ENCODE measurements at places on chromosomes 11 and 22.

- no peak for DNase-seq
These were observed 57.5 kb upstream of the PHOX2A start for GRCh38 chr11:72301486-72301885.

GRCh38 chr22:28917747-28918549 lies 34.6 kb downstream of the ZNRF3 start:
- DNase-seq = no peak

- DNase-seq = no peak
These were observed 12.6 kb downstream of the CHST1 start for GRCh38 chr11:45652781-45653180.

GRCh38 chr11:5600374-5600851 lies 4.0 kb downstream of the TRIM6 start:
- DNase-seq = peak; percentile 17

- DNase-seq = no peak
These were observed 2.8 kb downstream of the ARSA start for GRCh38 chr22:50625131-50625567.

DNA sequence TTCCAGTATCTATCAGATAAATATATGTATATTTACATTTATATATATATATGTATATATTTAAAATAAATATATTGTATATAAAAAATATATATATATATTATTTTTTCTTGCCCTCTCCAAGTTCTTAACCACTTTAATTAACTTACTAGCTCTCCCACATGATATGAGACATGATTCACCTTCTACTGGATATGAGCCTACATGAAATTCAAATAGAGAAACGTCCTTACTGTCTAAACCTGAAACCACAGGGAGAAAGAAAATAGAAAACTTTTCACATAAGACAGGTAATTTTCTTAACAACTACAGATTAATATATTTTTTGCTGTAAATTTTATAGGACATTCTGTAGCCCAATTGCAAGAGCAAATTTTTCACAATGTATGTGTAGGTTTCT lies 391.6 kb downstream of the ETS1 start:
- DNase-seq = no peak

- no peak for DNase-seq
These were observed 283.7 kb upstream of the ANO5 start for GRCh38 chr11:21909145-21909544.

DNA sequence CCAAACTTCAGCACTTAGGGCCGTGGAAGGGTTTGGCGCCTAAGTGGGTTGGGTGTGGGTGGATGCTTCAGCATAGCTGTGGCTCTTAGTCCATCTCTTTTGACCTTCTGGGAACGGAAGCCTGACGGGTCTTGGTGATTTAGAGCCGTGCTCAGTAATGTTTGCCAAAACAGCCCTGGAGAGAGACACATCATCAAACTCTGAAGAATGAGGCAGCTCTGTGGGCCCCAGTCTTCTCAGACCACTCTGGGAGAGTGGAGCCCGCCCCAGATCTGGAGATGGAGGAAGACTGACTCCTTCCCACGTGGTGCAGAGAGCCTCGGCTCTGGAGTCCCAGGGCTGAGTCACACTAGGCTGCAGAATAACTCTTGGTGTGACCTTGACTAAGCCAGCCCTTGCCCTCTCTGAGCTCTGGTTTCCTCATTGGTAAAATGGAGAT lies 168.9 kb downstream of the C11orf91 start:
- DNase-seq = no peak

DNA sequence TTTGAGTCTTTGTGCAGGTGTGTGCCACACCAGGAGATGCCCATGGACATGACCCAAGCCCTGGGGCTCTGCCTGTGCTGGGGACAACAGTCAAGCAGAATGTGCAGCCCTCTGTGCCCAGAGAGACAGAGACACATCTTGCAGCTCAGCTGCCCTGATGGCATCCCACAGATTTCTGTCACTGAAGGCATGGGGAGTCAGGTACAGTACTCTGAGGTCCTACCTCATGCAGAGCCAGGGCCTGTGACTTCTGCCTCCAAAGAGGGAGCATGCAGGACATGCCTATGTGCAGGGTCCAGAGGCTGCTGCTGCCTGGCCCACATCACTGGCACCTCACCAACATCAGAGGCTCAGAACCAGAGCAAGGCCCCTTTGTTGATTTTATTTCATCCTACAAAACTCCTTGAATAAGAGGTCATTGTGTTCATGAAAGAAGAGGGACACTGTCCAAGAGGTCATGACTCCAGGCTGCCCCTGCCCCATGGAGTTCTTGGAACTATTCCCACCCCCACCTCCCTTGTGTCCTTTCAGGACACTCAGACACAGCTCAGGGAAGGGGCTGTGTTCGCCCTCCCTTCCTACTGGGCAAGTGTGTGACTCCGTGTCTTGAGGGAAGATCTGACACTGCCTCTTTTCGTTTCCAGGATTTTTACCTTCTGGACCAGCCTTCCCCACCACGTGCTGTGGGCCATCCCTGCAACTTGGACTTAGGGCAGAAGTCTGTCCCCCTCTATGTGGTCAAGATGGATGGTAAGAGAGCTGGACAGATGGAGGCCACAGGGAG lies 62.3 kb downstream of the BTG4 start:
- no peak for DNase-seq

- no peak for DNase-seq
These were observed 40.3 kb downstream of the ARHGAP42 start for GRCh38 chr11:100727410-100727809.

- DNase-seq = no peak
These were observed 75.6 kb upstream of the MYOD1 start for GRCh38 chr11:17643506-17644405.

DNA sequence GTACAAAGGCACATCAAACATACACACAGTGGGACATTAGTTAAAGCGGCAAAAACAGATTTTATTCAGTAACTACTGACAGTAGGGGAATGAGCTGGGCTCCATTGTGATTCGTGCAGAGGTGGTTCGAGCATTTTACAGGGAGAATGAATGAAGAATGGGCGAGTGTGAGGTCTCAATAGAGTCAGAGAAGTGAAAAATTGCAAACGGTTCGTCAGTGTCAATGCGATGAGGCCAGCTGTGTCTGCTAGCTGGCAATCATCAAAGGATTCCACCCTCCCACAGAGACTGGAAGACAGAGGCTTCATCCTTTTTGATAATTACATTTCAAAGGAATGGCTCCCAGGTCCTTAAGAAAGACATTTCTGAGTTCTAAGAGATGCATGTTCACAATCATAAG lies 17.4 kb downstream of the OR4D9 start:
- no peak for DNase-seq

DNA sequence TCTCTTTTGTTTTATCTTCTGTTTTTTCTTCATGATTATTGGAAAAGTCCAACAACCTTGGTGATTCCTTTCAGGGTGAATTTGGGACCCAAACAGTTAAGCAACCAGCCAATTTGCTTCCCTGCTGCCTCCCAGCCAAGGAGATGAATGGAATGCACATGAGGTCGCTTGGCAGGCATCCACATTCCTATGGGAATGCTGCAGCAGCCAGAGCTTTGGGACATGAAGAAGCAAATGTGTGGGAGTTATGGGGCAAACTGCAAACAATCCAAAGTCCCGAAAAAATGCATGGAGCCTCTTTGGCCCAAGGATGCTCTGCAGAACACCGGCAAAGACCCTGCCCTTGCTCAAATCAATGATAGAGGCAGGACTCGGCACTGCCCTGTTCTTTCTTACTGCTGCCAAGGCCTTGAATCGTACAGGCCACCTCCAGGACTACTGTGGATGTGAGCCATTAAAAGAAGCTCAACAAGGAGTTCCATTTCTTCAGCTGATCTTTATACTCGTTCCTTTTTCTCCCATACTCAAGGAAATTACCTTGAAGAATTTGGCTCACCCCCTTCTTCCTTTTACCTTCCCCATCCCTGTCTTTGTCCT lies 117.3 kb upstream of the TEAD1 start:
- no peak for DNase-seq

DNA sequence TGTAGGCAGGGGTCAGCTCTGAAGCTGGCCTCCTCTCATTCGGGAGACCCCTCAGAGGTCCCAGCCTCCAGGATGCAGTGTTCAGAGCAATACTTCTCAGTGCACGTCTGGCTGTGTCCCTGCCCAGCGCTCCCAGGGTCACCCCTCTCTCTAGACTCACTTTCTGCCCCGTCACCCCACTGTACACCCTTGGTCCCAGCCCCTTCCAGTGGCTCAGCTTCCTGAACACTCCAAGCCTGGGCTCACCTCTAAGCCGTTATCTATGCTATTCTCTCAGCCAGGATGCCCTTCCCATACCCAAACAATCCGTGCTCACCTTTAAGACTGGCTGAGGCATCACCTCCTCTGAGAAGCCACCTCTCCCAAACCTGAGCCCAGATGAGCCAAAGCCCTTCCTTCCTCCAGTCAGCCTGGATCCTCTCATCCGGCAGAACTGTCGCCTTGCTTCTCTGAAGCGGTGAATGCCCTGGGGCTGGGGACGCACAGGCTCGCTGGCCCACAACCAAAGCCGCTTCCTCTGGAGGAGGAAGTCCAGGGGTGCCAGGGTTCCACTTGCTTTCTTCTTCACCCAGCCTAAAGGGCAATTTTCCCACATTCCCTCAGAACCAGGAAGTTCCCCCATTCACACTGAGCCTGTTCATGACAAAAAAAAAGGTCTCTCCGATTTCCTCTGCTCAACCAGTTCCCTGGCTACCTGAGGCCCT lies 13.7 kb upstream of the CDKN1C start:
- no peak for DNase-seq

DNA sequence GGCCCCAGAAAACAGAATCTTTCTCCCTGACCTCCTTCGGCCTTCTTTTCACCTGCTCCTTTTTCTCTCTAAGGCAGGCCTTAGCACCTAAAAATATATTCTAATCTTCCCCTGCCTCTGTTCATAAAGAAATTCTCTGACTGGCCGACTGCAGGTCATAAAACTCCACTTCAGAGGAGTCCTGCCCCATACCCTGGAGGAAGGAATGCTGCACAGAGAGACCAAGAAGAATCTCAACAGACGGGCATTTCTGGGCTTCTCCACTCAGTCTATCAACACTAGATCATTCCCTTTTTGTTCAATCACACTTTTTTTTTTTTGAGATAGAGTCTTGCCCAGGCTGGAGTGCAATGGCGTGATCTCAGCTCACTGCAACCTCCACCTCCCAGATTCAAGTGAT lies 19.7 kb upstream of the PGA3 start:
- DNase-seq = no peak

DNA sequence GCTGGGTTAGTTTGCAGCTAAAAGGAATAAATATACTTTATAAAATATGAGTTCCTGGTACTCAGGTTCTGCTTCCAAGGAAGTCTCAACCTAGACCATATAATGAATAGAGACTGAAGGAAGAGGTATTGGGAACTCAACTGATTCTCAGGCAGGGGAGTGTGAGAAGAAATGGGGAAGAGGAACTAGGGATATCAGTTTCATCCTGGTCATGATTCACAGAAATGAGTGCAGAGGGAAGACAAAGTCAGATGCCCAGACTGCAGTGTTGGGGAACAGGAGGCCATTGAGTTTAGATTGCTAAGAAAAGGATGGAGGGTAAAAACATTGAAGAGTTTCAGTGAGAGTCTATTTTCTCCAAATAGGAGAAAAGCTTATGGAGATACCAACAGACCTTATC lies 28.8 kb downstream of the PLAAT5 start:
- DNase-seq = no peak

GRCh38 chr11:74371269-74372052 lies 26.8 kb downstream of the PGM2L1 start:
- DNase-seq = peak; percentile 86

- no peak for DNase-seq
These were observed 11.6 kb downstream of the TOLLIP start for GRCh38 chr11:1297576-1298473.

GRCh38 chr11:77602381-77603088 lies 12.8 kb downstream of the AQP11 start:
- no peak for DNase-seq

DNA sequence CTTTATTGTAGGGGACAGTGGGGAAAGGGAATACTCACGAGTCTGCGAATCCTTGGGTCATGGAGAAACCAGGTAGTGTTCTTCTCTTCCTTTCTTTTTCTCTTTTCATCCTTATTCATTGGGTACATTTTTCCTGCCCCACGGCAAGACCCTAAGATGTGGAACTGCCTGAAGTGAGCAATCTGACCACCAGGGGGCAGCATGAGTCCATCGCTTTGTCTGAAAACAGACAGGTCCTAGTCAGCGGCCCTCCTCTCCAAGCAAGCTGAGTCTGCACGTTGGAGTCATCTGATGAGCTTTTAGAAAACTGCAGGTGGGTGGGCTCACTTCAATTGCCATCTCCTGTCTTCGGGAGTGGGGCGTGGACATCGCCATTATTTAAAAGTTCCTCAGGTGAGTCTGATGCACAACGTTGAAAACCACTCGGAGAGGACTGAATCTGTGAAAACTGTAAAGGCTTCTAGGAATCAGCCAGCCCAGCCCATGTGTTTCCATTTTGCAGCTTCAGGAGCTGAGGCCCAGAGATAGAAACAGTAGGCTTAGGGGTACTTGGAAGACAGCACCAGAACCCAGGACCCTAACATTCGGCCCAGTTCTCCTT lies 34.0 kb upstream of the FBXO3 start:
- peak; percentile 67 for DNase-seq

All from NCI-H1930 (cell line).